ENCODE measurements at places on chromosomes 3 and 15.

- peaks cover 6% of the 10 kb centered on the region for H3K36me3 ChIP-seq
- no peak for DNase-seq
- H3K27ac ChIP-seq = no peak overlapping the region
- H3K4me1 ChIP-seq = peaks cover 19% of the 10 kb centered on the region
- H3K27me3 ChIP-seq = peaks cover 14% of the 10 kb centered on the region
These were observed 269.8 kb downstream of the SV2B start for GRCh38 chr15:91369823-91370222.

DNA sequence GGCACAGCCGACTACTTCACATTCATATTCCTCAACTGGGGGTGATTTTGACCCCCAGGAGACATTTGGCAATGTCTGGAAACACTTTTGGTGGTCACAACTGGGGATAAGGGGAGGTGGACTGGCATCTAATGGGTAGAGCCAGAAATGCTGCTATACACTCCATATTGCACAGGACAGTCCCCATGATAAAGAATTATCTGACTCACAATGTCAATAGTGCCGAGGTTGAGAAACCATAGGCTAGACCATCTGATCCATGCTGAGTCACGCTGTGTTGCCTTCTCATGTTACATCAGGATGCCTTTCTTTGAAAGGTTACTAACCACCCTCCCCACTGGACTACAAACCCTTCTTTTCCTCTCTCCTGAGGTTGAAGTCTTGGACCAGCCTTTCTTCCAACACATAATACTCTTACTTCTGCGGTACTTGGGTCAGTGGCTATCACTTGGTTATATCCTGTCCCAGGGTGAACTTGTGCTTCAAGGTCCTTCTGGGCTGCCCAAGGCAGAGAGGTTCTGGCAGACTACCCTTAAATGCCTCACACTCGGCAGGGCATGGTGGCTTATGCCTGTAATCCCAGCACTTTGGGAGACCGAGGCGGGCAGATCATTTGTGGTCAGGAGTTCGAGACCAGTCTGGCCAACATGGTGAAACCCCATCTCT lies 68.8 kb downstream of the CTNNB1 start:
- H3K27ac ChIP-seq = no peak overlapping the region
- H3K4me1 ChIP-seq = no peaks in the 10 kb centered on the region
- DNase-seq = no peak
- H3K36me3 ChIP-seq = peaks cover 4% of the 10 kb centered on the region

- DNase-seq = no peak
- H3K4me1 ChIP-seq = no peaks in the 10 kb centered on the region
- no peaks in the 10 kb centered on the region for H3K27me3 ChIP-seq
These were observed 97.5 kb downstream of the CHL1 start for GRCh38 chr3:294096-294495.

DNA sequence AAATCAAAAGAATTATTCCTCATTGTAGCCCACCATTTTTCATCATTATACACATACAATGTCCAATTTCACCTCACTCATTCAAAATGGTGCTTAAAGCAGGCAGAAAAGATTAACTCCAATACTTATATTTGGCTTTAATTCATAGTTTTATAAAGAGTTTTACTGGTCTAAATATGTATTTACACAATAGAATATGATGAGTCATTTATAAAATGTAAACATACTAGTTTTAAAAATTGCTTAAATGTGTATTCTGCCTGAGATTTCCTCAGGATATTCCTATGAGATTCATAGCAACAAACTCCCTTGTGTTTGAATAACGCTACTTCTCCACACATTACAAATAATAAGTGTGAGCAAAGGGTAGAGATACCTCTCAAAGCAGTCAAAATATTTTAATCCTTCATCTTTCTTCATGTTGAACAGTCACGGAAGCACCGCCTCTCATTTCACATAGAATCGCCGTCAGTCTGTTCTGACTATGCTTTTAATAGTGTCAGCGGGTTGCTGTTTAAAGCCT lies 75.7 kb upstream of the GBE1 start:
- H3K27me3 ChIP-seq = peaks cover 5% of the 10 kb centered on the region
- H3K27ac ChIP-seq = no peak overlapping the region
- H3K4me1 ChIP-seq = no peaks in the 10 kb centered on the region
- DNase-seq = no peak

GRCh38 chr3:16148783-16149182 lies 25.7 kb upstream of the GALNT15 start:
- H3K4me1 ChIP-seq = no peaks in the 10 kb centered on the region
- DNase-seq = no peak

GRCh38 chr15:60761505-60761845 lies 282.5 kb upstream of the ICE2 start:
- H3K27ac ChIP-seq = no peak overlapping the region
- peaks cover 10% of the 10 kb centered on the region for H3K4me1 ChIP-seq
- no peaks in the 10 kb centered on the region for H3K36me3 ChIP-seq

DNA sequence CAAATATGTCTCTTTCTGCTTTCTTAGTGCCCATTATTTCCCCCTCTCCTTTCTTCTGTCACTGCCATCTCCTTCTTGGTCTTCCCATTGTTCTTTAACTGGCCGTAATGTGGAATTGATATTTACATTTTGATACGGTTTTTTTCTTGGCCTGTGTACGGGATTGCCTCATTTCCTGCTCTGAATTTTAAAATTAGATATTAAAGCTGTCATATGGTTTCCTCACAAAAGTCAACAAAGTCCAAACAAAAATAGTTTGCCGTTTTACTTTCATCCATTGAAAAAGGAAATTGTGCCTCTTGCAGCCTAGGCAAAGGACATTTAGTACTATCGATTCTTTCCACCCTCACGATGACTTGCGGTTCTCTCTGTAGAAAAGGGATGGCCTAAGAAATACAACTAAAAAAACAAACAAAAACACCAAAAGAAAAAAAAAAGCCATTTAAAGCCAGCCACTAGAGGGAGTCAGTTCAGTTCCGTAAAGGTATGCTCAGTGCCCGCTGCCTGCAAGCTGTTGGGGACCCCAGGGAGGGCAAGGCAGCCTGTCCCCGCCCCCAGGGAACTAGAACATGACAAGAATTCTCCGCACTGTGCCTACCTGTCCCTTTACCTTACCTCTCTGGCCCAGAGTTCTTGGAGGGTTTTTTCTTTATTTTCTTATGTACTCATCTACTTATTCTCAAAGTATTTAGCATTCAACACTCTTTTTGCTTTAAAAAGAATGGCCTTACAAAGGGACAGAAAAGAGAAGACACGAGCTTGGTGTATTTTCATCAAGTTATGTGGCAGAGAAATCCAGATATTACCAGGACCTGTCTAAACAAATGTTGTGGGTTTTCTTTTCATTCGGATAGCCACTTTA lies 30.0 kb upstream of the NR2E3 start:
- peaks cover 6% of the 10 kb centered on the region for H3K27me3 ChIP-seq
- peak overlapping the region; percentile 82 for H3K27ac ChIP-seq
- peaks cover 27% of the 10 kb centered on the region for H3K4me1 ChIP-seq
- DNase-seq = peak; percentile 63
- peak overlapping the region; percentile 37 for H3K4me3 ChIP-seq
- no peaks in the 10 kb centered on the region for H3K36me3 ChIP-seq

DNA sequence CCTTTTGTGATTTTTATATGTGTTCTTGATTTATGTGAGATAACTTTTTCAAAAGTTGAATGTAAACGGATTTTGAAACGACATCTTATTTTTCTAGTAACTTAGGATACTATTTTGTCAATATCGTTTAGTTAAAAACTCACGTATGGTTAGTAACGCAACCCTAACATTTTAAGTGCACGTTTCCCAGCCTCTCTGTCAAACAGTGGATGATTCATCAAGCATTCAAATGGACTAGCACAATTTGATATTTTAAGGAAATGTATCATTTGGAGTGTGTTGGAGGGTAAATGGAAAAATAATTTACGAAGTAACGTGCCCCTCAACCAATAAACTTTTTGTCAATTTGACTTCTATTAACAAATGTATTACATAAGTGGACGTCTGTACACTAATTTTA lies 23.3 kb downstream of the RTP3 start:
- H3K27ac ChIP-seq = no peak overlapping the region
- H3K4me1 ChIP-seq = peaks cover 6% of the 10 kb centered on the region
- no peak overlapping the region for H3K4me3 ChIP-seq
- H3K36me3 ChIP-seq = no peaks in the 10 kb centered on the region
- no peak for DNase-seq

- no peaks in the 10 kb centered on the region for H3K27me3 ChIP-seq
- H3K4me3 ChIP-seq = no peak overlapping the region
- peaks cover 6% of the 10 kb centered on the region for H3K4me1 ChIP-seq
- H3K27ac ChIP-seq = no peak overlapping the region
- peak; percentile 46 for DNase-seq
These were observed 325.0 kb upstream of the CFAP20DC start for GRCh38 chr3:59374818-59375211.

DNA sequence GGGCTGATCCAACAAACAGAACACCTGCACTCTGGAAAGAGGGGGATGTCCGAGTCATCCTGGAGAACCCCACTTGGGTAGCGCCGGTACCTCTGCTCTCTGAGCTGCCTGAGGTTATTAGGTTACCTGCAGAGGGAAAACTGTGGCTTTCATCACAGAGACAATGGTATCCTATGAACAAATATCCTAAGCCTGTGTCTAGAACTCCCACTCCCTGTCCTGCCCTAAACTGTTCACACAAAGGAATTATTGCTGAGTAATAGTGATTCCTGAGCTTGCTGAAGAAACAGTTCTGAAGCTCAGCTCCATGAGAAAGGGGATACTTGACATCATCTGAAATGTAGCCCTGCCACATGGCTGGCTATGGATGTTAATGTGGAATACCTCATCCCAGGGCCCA lies 31.9 kb upstream of the WNT5A start:
- no peak overlapping the region for H3K4me3 ChIP-seq
- no peaks in the 10 kb centered on the region for H3K36me3 ChIP-seq
- H3K27me3 ChIP-seq = no peaks in the 10 kb centered on the region
- DNase-seq = no peak
- no peaks in the 10 kb centered on the region for H3K4me1 ChIP-seq

- no peak overlapping the region for H3K4me3 ChIP-seq
- peaks cover 55% of the 10 kb centered on the region for H3K27me3 ChIP-seq
- H3K36me3 ChIP-seq = no peaks in the 10 kb centered on the region
- H3K4me1 ChIP-seq = peaks cover 6% of the 10 kb centered on the region
These were observed 4.1 kb downstream of the P3H2 start for GRCh38 chr3:190116551-190117067.

- H3K36me3 ChIP-seq = no peaks in the 10 kb centered on the region
- no peak for DNase-seq
- no peak overlapping the region for H3K27ac ChIP-seq
- no peak overlapping the region for H3K4me3 ChIP-seq
- H3K27me3 ChIP-seq = no peaks in the 10 kb centered on the region
These were observed 109.7 kb downstream of the UBE2E2 start for GRCh38 chr3:23312866-23313265.

GRCh38 chr3:155495387-155495786 lies 201.9 kb upstream of the STRIT1 start:
- no peak overlapping the region for H3K4me3 ChIP-seq
- no peaks in the 10 kb centered on the region for H3K27me3 ChIP-seq
- no peak for DNase-seq
- H3K36me3 ChIP-seq = no peaks in the 10 kb centered on the region
- peaks cover 5% of the 10 kb centered on the region for H3K4me1 ChIP-seq

DNA sequence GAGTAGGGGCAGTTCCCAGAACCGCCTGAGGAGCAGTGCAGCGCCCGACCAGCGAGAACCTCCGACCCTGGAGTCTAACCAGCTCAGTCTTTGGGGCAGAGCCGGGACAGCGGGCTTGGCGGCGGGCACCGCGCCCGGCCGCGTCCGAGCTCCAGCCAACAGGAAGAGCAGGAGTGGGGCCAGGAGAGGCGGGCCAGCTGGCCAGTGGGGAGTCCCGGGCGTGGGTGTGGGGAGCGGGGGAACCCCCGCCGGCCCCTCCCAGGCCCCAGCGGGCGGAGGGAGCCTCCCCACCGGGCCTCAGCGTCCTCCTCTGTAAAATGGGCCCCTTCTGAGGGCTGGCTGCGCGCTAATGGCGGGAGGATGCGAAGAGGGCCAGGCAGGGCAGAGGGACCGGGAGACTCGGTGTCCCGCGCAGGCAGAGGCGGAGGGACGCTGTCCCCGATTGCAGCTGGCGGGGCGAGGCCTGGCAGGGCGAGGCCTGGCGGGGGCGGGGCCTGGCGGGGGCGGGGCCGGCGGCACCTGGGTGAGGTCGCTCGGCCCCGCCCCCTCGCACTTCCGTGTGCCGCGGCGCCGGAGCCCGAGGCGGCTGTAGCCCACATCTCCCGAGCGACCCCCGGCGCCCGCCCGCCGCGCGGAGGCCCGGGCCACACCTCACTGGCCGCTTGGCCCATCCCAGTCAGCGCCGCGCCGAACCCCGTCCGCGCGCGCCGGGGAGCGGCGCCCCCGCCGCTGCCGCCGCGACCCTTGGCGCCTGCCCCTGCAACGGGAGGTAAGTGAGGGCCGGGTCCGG lies at the start of gene PRKCD:
Gene PRKCD (plus strand): TSS at position 550 of the 790 bp plus-strand sequence. CDS start 17,214 bp downstream, outside the sequence.
- H3K36me3 ChIP-seq = no peaks in the 10 kb centered on the region
- DNase-seq = peak; percentile 85
- peaks cover 22% of the 10 kb centered on the region for H3K4me1 ChIP-seq
- peaks cover 34% of the 10 kb centered on the region for H3K27me3 ChIP-seq
- H3K4me3 ChIP-seq = peak within 1 kb of the TSS; percentile 74

GRCh38 chr15:99425657-99426301 lies 140.0 kb upstream of the MEF2A start:
- H3K27ac ChIP-seq = no peak overlapping the region
- peaks cover 27% of the 10 kb centered on the region for H3K4me1 ChIP-seq
- DNase-seq = no peak
- H3K27me3 ChIP-seq = peaks cover 12% of the 10 kb centered on the region

DNA sequence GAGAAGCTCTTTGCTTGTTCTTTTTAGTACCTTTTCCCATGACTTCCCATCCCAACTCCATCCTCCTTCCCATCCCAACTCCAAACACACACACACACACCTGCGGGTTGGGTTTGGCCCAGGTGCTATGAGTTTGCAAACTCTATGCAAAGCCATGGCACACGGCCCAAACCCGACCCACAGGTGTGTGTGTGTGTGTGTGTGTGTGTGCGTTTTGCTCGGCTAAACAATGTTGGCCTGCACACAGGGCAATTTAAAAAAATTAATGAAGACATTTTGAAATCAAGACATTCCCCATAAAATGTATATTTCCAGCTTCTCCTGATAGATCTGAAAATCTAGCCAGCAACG lies 103.7 kb upstream of the TLE3 start:
- no peaks in the 10 kb centered on the region for H3K4me1 ChIP-seq
- H3K27me3 ChIP-seq = peaks cover 19% of the 10 kb centered on the region
- H3K4me3 ChIP-seq = no peak overlapping the region
- H3K36me3 ChIP-seq = no peaks in the 10 kb centered on the region
- DNase-seq = no peak

- no peaks in the 10 kb centered on the region for H3K36me3 ChIP-seq
- DNase-seq = no peak
- peaks cover 8% of the 10 kb centered on the region for H3K27me3 ChIP-seq
- H3K4me1 ChIP-seq = no peaks in the 10 kb centered on the region
- H3K4me3 ChIP-seq = no peak overlapping the region
These were observed 153.1 kb upstream of the BFSP2 start for GRCh38 chr3:133246773-133247172.

DNA sequence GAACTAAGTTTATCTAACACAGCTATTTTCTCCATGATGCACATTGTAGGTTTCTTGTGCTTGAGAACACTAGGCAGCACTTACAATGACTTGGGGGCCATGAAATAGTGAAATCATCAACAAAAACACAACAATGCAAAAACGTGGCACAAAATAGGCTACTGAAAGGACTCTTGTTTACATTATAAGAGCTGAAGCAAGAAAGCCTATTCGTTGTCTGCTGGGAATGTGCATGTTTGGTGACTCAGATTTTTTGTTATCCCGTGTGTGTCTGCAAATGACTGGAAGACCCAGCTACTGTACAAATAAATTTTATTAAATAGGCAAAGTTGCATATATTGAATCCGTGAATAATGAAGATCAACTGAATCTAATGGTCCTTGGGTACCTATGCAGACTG lies 85.0 kb downstream of the TCF12 start:
- H3K36me3 ChIP-seq = peaks cover 5% of the 10 kb centered on the region
- peaks cover 2% of the 10 kb centered on the region for H3K4me1 ChIP-seq
- no peak overlapping the region for H3K27ac ChIP-seq
- no peak overlapping the region for H3K4me3 ChIP-seq
- no peak for DNase-seq
